ENCODE measurements at places on chromosomes 16 and 17.

DNA sequence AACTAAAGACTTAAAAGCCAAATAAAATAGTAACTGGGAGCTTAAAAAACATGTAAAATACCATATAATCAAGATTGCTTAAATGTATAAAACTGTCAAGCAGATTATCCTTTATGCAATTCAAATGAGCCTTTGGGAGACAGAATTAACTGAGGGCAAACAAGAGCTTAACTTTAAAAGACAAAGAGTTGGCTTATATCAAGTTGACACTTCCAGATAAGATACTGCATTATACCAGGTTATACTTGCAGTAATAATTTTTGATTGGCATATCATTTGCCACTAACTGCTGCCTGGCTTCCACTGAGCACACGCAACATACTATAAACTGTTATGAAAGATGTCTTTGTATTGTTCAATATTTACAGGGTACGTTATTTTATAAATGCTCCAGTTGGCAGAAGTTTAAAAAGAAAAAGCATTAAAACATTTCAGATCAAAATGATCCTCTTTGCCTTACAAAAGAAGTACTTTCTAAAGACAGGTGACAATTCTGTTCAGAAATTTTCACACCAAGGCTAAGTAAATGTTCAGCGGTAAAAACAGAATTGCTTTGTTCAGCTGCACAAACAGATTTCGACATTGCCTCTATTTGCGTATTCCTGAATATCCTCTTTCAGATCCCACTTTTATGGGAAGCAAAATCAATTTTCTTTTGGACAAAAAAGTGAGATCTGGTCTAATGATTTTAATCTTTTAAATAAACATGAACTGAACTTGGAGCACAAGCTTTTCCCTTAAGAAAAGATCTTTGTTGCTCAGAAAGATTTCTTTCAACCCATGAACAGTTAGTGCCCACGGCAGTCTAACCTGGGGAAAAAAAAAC, 50.7 kb downstream of the TOX3 start:
- DNase-seq, result no peak

DNA sequence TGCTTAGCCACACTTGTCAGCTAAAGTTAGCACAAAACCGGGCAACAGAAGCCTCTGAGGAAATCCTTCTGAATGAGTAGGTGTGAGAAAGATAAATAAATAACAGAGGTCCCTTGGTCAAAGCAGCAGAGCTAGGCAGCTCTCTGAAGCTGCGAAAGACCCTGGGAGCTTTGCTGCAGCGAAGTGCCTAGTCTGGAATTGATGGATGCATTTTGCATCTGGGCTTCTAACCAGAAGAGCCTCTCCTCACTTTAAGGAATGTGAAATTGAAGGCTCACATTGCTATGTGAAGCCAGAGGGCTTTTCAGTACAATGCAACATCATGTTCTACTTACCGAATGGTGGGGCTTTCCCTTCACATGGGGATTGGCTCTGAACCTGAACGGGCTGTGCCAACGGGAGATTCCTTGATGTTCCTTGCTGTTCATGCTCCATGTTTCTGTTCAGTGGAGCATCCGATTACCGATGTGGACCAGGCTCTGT, 274.6 kb downstream of the HS3ST3B1 start:
- no peak for DNase-seq

- no peak for DNase-seq
These were observed 179.6 kb upstream of the IRX3 start for GRCh38 chr16:54466233-54466632.

- DNase-seq, result no peak
These were observed 145.2 kb upstream of the CIBAR2 start for GRCh38 chr16:85257483-85257882.

- peak; percentile 24 for DNase-seq
These were observed 436.2 kb downstream of the SLC39A11 start for GRCh38 chr17:72656130-72656763.

- no peak for DNase-seq
These were observed 31.6 kb downstream of the IFT140 start for GRCh38 chr16:1580256-1580655.

DNA sequence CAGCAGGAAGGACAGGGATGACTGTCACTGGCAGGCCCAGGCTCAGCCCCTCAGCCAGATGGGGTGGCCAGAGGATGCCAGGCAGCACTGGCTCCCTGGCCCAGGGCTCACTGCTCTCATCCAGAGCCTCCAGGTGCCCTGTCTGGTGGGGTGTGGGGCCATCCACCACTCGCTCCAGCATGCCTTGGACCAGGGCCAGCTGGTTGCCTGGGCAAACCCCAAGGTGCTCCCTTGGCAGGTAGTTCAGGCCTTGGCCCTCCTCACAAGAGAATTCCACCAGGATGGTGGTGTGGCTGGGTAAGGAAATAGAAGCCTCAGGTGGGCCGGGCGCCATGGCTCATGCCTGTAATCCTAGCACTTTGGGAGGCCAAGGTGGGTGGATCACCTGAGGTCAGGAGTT, 29.4 kb downstream of the LGALS9 start:
- no peak for DNase-seq

- DNase-seq, result no peak
These were observed 36.5 kb downstream of the FANCA start for GRCh38 chr16:89779909-89780305.

GRCh38 chr17:7834957-7835813, 1.2 kb downstream of the KDM6B start:
- peak; percentile 99 for DNase-seq

DNA sequence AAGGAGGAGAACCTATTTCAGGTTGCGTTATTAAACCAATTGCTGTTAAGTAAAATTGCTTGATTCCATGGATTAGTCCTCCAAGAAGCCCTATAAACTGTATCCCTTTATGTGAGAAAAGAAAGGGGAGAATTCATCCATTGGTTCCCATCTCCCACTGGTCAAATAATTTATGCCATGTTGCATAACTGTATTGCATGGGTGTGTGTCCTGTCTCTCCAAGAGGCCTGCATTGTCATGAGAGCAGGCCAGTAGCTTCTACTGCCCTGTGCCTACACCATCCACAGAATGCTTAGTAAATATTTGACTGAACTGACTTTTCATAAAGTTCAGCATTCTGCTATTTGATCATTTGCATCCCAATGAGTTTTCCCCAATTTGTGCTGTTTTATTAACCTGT, 11.7 kb upstream of the TOB1 start:
- no peak for DNase-seq

GRCh38 chr16:79212114-79212791, 388.3 kb downstream of the MAF start:
- no peak for DNase-seq

DNA sequence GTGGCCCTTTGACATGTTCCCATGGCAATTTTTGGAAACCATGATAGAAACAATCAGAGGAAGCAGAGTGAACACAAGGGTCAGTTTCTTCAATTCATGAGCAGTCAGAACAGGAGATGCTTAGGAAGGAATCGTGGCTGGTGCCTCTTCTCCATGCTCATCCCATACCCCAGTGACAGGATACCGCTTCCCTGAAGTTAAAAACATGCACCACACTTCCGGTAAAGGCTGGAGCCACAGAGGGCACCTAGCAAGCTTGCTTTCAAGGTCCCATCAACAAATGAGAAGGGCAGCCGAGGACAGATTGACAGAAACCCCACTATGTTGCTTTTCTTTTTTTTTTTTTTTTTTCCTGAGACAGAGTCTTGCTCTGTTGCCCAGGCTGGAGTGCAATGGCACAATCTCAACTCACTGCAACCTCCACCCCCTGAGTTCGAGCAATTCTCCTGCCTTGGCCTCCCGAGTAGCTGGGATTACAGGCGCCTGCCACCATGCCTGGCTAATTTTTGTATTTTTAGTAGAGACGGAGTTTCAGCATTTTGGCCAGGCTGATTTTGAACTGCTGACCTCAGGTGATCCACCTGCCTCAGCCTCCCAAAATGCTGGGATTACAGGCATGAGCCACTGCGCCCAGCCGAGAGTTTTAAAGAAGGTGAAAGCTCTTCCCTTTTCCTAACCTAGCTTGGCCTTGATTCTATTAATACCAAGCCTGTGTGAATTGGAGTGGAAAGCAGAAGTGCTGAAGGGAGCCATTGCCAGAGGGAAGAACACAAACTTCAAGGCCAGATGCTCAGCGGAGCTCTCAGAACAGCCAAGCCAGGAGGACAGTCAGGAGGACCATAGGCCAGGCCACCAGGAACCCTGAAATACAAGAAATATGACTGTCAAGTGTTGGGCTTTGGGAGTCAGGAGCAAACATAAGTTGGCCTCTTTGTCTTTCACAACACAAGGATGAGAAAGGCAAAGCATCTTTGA, 16.6 kb downstream of the GP2 start:
- DNase-seq, result no peak

- no peak for DNase-seq
These were observed 89.9 kb upstream of the ELAC2 start for GRCh38 chr17:13107676-13108235.

GRCh38 chr16:85916141-85916890, 17.4 kb downstream of the IRF8 start:
- DNase-seq, result no peak

GRCh38 chr16:30771726-30772125, 9.6 kb downstream of the RNF40 start:
- DNase-seq, result no peak

DNA sequence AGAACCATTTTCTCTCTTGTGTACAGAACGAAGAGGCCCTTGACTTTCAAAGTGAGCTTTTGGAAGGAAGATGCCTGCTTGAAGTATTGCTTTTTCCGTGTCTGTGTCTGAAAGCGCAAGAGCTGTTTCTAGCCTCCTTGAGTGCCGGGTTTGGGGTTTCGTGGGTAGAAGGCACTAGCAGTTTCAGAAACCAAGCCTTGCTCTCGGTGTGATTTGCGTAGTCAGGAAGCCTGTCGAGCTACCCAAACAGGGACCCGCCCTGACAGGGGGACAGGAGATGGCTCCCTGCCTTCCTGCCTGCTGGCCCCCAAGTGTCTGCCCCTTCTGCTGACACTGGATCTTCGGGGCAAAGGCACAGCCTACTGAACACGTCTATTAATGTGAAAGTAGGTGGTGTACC, 322.0 kb downstream of the MAF start:
- DNase-seq, result no peak

DNA sequence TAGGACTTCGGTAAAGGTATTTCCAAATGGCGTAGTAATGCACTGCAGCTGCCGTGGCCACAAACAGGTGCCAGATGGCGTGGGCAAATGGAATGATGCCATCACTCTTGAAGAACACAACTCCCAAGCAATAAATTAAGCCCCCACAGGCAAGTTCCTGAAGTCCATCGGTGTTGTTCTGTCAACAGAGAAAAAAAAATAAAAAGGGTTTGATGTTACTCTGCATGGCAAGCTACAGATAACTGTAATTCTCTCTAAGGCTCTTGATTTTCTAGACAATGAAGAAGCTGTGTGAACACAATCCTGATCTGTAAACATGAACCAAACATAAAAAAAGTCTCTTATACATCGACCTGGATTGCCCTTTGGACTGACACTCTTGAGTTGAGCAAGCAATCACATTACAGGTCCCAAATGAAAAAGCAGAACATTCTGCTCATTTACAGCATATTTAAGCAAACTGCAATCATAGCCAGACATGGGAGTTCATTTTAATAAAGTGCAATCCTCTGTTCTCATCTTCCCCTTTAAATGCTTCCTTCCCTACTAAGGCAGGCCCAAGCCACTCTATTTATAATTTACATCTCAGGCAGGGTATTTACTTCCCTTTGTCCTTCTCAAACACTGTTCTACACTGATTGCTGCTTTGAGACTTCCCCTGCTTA, 27.1 kb downstream of the MMD start:
- DNase-seq, result no peak

GRCh38 chr16:13390093-13390985, 488.9 kb downstream of the SHISA9 start:
- no peak for DNase-seq

DNA sequence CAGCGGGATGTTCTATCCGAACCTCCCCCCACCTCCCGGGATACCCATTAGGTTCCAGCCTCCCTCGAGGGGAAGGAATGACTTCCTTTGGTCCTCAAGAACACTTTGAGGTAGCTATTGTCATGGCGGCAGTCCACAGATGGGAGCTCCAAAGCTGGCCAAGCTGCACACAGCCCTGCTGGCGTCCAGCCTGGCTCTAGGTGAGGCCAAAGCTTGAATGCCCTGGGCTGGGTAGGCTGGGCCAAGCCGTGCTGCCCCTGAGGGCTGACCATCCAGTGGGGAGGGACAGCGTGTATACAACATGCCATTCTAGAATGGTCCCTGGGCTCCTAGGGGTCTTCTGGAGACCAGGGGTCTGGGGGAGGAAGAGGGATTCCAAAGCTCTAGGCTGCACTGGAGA, 43.5 kb downstream of the PEMT start:
- no peak for DNase-seq

- no peak for DNase-seq
These were observed 8.0 kb upstream of the AKAP1 start for GRCh38 chr17:57077000-57077399.

- DNase-seq, result no peak
These were observed 2.0 kb downstream of the NCBP3 start for GRCh38 chr17:3843935-3844516.

Measured in posterior cingulate gyrus (tissue), 11 donors.